Endothelial cell of umbilical vein (primary cell): ENCODE measurements at places on chromosomes 5 and 9. TPM values are rescaled to one million over a fixed set of nuclear protein-coding genes. Genes with fewer than 3 reads are reported as not detected.

- no peaks in the 10 kb centered on the region for H3K4me1 ChIP-seq
- H3K27ac ChIP-seq, result no peak overlapping the region
- peaks cover 1% of the 10 kb centered on the region for H3K27me3 ChIP-seq
Observed at GRCh38 chr5:158430166-158430797, 571.3 kb upstream of the CLINT1 start.

Gene KLHL3
- 7.5 and 8.8 TPM in 2 replicates for polyA plus RNA-seq

Gene PCDHGC5
- 0.21 and 0.48 TPM in 2 replicates for polyA plus RNA-seq

DNA sequence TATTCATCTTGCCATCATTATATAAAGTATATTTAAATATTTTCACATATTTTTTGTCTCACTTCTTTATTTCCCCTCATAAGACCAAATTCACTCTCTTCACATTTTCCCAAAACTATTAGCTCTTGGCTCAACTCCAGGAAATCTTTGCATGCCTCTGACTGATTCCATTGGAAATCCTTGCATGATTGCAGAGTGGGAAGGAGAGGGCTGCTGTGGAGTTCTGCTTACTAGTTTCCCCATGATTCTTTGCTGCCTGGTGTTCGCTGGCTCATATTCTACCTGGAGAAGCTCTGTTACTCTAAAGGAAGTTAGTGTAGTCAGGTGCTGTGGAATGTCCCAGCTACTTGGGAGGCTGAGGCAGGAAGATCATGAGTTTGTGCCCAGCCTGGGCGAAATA, 41.9 kb downstream of the LIX1 start:
- H3K4me3 ChIP-seq, result no peak overlapping the region
- DNase-seq, result no peak
- no peaks in the 10 kb centered on the region for H3K4me1 ChIP-seq
- H3K27ac ChIP-seq, result no peak overlapping the region
- H3K36me3 ChIP-seq, result no peaks in the 10 kb centered on the region
- H3K27me3 ChIP-seq, result peaks cover 6% of the 10 kb centered on the region

Gene MAMDC4
- polyA plus RNA-seq, result 3.6 and 4.7 TPM in 2 replicates

- no peak for DNase-seq
- H3K27ac ChIP-seq, result no peak overlapping the region
- H3K36me3 ChIP-seq, result no peaks in the 10 kb centered on the region
- H3K4me3 ChIP-seq, result no peak overlapping the region
- peaks cover 13% of the 10 kb centered on the region for H3K4me1 ChIP-seq
Observed at GRCh38 chr9:137670391-137671195, 51.8 kb downstream of the EHMT1 start.

Gene ZNG1F
- polyA plus RNA-seq, result 19.0 and 20.4 TPM in 2 replicates

Gene SPINK1
- not detected in 2 replicates for polyA plus RNA-seq

GRCh38 chr9:3980771-3981170, 319.1 kb downstream of the GLIS3 start:
- no peak overlapping the region for H3K4me3 ChIP-seq
- H3K4me1 ChIP-seq, result no peaks in the 10 kb centered on the region
- DNase-seq, result no peak
- H3K27me3 ChIP-seq, result no peaks in the 10 kb centered on the region
- no peak overlapping the region for H3K27ac ChIP-seq

DNA sequence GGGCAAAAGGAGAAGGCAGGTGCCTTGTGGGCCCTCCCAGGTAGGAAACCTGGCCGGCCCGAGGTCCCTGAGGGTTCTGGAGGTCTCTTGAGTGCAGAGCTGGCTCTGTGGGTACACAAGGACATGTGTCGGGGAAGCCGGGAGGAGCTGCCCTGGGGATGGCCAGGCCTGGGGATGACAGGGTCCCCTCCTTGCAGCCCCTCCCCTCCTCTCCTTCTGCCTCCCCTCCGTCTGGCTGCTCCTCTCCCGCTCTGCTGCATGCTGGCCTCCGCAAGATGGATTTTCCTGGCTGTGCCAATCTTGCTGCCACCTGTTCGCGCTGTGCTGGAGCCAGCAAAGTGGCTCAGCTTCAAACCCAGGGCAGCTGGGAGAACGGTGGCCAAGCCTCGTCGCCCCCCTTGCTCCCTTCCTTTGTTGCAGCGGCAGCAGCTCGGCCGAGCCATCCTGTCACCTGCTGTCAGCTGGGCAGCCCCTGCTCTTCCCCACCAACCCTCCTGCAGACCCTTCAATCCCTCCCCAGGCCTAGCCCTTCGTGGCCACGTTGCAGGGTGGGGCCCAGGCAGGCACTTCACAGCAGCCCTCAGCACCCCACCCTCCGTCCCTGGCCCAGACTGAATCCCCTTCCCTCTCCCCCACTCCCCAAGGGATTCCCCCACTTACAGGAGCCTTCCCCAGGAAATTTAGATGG, 17.6 kb upstream of the UNC5A start:
- no peak overlapping the region for H3K4me3 ChIP-seq
- H3K4me1 ChIP-seq, result no peaks in the 10 kb centered on the region
- H3K27me3 ChIP-seq, result peaks cover 10% of the 10 kb centered on the region

- DNase-seq, result no peak
- H3K27me3 ChIP-seq, result no peaks in the 10 kb centered on the region
- H3K4me3 ChIP-seq, result no peak overlapping the region
Observed at GRCh38 chr5:55480781-55481180, 54.0 kb downstream of the PLPP1 start.
